ENCODE measurements at places on chromosomes 16 and 17. TPM values are rescaled to one million over a fixed set of nuclear protein-coding genes. Genes with fewer than 3 reads are reported as not detected.

Gene GNAO1
- 17.0 TPM for total RNA-seq

GRCh38 chr17:50177983-50178834 lies 12.4 kb downstream of the SGCA start:
- peak; percentile 90 for ATAC-seq

DNA sequence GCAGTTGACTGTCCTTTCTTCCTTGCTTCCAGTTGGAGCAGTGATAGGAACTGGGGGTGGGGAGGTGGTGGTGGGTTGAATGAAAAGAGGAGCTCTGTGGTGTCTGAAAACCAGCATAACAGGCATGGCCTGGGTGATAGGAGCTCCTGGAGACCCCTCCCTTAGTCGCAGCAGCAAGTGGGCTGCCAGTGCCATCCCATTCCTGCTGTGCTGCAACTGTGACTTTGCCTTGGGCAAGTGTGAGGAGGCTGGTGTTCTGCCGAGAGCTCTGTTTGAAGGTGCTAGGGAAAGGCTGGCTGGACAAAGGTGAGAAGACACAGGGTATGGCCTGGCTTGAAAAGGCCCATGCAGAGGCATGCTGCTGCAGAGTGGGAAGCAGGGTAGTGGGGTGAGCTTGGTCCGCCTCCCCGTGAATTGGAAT lies 2.7 kb upstream of the CDK5R1 start:
- no peak for ATAC-seq

Gene LITAFD
- total RNA-seq: not detected

DNA sequence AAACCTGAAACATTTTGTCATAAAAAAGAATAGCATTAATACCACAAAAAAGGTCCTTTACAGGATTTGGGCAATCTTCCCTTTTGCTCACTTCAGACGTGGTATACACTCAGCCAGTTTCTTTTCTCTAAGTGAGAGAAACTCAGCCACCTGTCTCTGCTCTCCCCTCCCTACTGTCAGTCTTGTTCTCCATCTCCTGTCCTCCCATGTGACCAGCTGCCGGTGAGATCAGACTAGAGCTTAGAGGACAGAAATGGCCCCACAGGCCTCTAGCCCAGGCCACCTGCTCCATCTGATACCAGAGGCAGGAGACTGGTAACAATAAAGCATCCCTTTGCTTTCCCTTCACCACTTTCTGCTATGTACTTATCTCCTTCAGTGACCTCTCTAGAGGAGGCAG lies 34.9 kb downstream of the CMC2 start:
- ATAC-seq: no peak

Gene KRTAP1-1
- total RNA-seq: not detected

DNA sequence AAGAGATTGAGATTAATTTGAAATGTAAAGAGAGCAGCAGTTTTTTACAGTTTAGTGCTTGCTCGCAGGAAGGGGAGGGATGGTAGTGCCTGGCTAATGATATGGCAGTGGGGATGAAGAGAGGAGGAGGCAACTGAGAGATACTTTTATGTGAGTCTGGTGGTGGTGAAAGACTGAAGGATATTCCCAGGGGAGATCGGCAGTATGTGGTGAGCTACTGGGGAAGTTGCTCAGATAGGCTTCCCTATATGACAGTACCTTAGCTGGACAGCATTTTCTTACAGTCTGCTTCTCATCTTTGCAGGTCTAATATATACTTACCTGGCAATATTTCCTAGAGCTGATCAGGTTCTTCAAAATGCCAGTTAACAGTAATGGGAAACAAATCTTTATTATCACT lies 8.6 kb downstream of the CEP95 start:
- no peak for ATAC-seq

Gene FMNL1
- total RNA-seq: 21.9 TPM

Gene EFCAB5
- not detected for total RNA-seq

- ATAC-seq: no peak
Observed at GRCh38 chr16:64065523-64065922, 1056.3 kb downstream of the CDH11 start.
